Dermis blood vessel endothelial cell (primary cell): ENCODE measurements at places on chromosomes 2 and 18. TPM values are rescaled to one million over a fixed set of nuclear protein-coding genes. Genes with fewer than 3 reads are reported as not detected.

PLGLB2 gene
- total RNA-seq: 0.65 and 1.7 TPM in 2 replicates

CAPN13 gene
- not detected in 2 replicates for total RNA-seq

G6PC2 gene
- total RNA-seq: not detected in 2 replicates

IL18RAP gene
- total RNA-seq: not detected in 2 replicates

FAM117B gene
- 2.7 and 3.9 TPM in 2 replicates for total RNA-seq

SCYGR4 gene
- not detected in 2 replicates for total RNA-seq

DCC gene
- total RNA-seq: not detected in 2 replicates

TNP1 gene
- not detected in 2 replicates for total RNA-seq

SLC4A5 gene
- 0.33 TPM in 1 of 2 replicates, not detected in the other for total RNA-seq

TMEM178A gene
- total RNA-seq: not detected in 2 replicates

ASAP2 gene
- 58.0 and 59.6 TPM in 2 replicates for total RNA-seq

PPIG gene
- total RNA-seq: 31.6 and 34.2 TPM in 2 replicates

CRYGD gene
- total RNA-seq: not detected in 2 replicates

DNA sequence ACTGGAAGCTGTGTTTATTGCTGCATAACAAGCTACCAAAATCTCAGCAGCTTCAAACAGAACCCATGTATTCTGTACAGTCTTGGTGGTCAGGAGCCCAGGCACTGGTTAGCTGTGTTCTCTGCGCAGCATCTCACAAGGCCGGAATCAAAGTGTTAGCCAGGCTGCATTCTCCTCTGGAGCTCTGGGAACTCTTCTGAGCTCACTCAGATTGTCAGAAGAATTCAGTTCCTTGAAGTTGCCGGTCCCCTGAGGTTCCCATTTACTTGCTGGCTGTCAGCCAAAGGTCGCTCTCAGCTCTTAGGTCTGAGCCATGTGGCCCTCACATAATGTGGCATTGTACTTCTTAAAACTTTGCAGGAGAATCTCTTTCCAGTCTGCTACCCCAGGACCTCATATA, 123.6 kb upstream of the SMIM21 start:
- no peak for DNase-seq

- peak; percentile 16 for DNase-seq
Measured at GRCh38 chr18:8882632-8883408, 177.5 kb downstream of the MTCL1 start.

- no peak for DNase-seq
Measured at GRCh38 chr2:64105670-64106461, 38.4 kb downstream of the PELI1 start.

GRCh38 chr18:407626-408224, 92.8 kb downstream of the COLEC12 start:
- DNase-seq: no peak

GRCh38 chr2:231673348-231673770, 35.0 kb upstream of the PTMA start:
- peak; percentile 62 for DNase-seq

DNA sequence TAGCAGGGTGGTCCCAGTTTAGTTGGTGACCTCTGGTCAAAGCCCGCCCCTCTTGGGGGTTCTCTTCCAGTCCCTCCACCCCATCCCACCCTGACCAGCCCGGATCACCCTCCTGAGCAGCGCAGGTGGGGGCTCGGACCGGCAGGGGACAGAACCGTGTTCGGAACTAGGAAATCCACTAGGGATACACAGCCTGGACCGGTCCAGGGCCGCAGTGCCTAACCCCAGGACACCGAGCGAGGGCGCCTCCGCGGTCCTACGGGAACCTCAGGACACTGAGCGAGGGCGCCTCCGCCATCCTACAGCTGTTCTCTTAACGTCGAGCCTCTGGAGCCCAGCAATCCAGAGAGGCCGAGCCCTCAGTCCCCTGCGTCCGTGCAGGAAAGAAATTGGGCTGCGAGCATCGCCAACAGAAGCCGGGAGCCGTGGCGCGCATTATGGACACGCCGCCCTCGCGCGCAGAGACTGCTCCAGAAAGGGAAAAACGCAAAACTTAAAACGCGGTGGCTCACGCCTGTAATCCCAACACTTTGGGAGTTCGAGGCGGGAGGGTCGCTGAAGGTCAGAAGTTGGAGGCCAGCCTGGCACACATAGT, 8.5 kb downstream of the RAX start:
- no peak for DNase-seq

GRCh38 chr2:190084704-190085103, 22.2 kb upstream of the MSTN start:
- no peak for DNase-seq

GRCh38 chr2:32061973-32062861, 1.1 kb upstream of the SPAST start:
- DNase-seq: peak; percentile 68

DNA sequence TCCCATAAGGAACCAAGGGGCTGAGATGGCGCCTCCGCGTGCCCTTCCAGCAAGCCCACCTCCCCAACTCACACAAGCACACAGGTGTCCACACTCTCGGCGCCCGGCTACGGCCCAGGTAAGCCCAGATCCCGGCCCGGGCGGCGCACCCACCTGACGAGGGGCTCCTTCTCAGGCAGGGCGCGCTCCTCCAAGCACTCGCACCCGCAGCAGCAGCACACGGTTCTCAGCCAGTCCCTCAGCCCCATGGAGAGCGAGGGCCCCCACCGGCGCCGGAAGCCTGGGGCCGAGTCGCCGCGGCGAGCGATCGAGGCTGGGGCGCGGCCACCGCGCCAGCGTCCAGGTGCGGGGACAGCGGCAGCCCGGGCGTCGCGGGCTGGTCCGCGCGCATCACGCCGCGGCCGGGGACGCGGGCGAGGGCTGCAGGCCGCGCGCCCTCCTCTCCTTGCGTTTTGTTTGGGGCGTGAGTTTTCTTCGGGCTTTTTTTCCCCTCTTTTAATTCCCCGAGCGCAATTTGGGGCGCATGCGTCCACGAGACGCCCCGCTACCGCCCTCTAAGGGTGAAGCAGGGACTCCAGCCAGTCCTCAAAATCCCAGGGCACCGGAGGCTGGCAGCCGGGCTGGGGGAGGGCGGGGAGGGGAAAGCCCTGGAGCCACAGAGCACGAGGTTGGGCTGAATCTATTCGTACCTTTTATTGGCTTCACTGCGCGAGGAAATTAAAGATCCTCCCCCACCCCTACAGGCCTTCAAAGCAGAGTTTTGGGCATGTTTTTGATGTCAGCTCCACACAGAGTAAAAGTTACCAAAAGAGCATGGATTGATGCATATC, at the start of gene MREG:
Gene MREG, minus strand, starts transcription at position 472 of the 830 bp plus-strand sequence. Its CDS starts 224 bp downstream, at position 248.
- DNase-seq: peak; percentile 78

- no peak for DNase-seq
Measured at GRCh38 chr2:45992021-45992740, 305.0 kb upstream of the EPAS1 start.

DNA sequence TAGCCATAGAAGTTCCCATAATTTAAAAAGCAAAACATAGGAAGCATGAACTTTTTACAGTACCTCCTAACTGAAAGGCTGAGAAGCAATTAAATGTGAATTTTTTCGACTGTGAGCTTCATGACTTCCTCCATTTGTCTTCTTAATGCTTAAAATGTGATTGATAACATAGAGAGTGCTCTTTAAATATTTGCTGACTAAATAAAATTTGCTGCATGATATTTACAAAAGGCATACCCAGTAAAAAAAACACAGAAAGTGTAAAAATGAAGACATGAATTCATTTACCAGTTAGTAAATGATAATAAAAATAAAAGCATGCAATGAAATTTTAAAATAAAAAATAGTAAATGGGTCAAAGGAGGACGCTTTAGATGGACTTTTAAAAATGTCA, 21.9 kb downstream of the STAT4 start:
- DNase-seq: no peak

- no peak for DNase-seq
Measured at GRCh38 chr2:96699621-96700020, 40.2 kb downstream of the LMAN2L start.

DNA sequence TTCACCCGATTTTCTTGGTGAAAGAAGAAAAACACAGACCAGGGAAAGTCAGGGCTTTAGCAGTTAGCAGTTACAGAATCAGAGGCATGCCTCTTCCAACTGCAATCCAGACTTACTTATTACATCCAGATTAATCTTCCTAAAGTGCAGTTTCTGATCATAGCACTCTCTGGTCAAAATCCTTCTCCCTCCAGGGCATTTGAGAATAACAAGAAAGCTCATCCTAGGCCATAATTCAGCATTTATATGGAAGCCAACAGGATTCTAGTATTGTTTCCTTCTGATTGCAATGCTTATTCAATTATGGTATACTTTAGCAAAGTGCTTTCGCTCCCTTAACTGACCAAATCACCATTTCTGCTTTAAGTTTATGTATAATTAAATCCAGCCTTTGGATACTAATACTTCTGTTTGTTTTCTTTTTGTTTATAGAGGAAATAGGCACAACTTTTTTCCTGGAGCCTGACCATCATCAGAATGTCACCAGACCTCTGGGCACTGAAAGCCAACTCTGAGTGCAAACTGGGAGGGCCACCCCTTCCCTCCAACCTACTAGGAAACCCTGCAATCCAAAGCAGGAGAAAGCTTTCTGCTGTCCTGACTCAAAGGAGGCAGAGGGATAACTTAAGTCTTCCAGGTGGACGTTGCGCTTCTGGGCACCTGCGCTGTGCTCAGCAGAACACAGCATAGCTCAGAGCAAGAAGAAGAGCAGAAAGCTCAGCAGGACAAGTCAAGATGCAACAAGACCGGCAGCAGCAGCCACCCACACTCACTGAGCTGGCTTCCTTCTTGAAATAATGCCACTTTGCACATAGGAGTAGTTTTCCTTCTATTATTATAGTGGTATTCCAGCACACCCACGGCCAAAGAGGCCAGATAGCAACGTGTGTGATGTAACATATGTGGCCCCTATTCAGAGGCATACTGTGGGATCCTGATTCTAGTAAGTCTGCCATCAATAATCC, 99.3 kb downstream of the STK39 start:
- no peak for DNase-seq

- DNase-seq: no peak
Measured at GRCh38 chr2:105865222-105865913, 120.7 kb downstream of the NCK2 start.

- no peak for DNase-seq
Measured at GRCh38 chr2:20193185-20193584, 31.7 kb downstream of the SDC1 start.

DNA sequence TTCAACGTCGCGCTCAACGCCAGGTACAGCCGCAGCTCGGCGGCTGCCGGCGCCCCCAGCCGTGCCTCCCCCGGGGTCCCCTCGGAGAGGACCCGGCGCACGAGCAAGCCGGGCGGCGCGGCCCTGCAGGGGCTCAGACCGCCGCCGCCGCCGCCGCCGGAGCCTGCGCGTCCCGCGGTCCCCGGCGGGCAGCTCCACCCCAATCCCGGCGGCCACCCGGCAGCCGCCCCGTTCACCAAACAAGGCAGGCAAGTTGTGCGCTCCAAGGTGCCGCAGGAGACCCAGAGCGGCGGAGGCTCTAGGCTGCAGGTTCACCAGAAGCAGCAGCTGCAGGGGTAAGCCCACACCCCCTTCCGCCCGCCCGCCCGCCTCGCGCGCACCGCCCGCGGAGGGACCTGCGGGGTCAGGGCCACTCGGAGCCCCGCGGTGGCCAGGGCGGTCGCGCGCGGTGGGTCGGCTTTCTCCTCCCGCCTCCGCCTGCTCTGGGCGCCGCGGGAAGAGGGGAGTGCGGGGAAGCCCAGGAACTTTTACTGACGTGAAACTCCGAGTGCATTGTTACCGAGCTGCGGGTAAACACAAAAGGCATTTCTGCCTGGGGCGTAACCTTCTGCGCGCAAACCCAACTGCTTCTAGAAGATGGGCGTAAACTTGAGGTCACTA, 861 bp downstream of the LTBP1 start:
- peak; percentile 54 for DNase-seq

DNA sequence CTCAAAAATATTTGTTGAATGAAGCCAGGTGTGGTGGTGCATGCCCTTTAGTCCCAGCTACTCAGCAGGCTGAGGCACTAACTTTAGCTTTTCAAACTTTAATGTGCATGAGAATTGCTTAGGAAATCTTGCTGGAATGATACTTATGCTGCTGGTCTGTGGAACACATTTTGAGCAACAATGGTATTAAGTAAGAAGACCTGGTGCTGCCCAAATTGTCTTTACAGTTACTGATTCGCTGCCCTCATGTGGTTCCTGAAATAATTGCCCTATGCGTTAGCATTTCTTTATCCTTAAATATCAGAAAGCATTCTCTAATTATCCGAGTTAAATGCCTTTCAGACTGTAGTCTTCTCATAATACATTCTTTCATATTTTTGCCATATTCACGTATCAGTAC, 76.0 kb upstream of the SESTD1 start:
- peak; percentile 57 for DNase-seq

DNA sequence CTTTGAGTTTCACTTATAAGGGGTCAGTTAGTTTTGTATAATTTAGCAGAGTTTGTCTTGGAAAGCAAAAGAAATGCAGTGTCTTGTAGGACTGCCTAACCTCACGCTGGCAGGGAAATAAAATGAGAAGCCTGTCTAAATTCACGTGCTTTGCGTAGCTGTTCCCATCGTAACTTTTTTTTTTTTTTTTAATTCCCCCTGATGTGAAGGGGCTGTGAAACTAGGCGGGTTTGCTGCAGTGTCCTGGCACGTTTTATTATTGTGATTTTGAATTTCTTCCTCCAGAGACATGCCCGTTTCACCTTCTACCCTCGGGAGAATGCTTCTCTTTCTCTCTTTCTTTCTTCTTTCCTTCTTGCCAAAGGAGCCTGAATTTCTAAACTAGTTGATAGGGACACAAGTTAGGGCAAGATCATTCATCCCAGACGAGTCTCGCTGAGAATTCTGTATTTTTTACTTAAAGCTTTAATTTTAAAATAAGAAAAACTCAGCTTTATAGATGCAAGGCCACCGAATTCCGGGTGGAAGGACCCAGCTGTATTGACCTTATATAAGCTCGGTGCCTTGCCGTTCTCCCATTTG, 2.3 kb downstream of the MEIS1 start:
- no peak for DNase-seq

- no peak for DNase-seq
Measured at GRCh38 chr2:95329891-95330793, 33.0 kb downstream of the KCNIP3 start.

- DNase-seq: no peak
Measured at GRCh38 chr2:98927027-98927426, 9.0 kb downstream of the CRACDL start.

- DNase-seq: no peak
Measured at GRCh38 chr2:239564587-239564986, 163.8 kb upstream of the HDAC4 start.

DNA sequence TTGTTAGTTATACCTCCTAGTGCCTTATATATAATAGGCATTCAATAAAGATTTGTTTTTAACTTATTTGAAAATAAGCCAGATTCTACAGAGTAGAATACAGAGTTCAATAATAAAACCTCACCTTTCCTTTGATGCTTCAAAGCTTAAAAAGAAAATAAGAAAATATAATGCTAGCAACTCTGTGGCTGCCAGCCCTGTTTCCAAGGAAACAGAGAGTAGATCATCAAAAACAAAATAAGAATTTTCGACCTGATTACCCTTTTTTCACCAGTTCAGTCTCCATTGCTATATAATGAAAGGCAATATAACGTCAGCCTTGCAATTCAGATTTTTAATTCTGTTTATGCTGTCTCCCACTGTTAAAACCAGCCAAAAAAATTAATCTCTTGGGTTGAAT, 8.9 kb upstream of the PGAP1 start:
- DNase-seq: no peak

GRCh38 chr2:2324119-2324518, 7.0 kb downstream of the MYT1L start:
- no peak for DNase-seq
